Right hindlimb (tissue), 1 donor: ENCODE measurements at places on chromosomes 7 and 10.

DNA sequence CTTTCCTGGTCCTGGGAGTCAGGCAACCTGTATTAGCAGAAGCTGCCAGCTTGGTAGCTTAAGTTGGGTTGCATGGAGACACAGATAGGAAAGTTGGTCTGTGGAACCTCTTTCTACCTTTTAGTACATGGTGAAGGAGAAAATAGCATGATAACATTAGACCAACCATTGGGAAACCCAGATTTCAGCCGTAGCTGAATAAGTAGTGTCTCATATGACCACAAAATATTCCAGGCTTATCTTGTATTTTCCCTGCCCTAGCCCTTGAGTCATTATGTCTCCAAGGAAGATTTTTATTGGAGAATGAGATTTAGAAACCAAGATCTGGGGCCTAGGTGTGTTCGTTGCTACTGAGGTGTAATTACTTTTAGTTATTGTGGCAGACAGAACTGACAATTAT, 67.2 kb downstream of the CCSER2 start:
- DNase-seq: no peak

DNA sequence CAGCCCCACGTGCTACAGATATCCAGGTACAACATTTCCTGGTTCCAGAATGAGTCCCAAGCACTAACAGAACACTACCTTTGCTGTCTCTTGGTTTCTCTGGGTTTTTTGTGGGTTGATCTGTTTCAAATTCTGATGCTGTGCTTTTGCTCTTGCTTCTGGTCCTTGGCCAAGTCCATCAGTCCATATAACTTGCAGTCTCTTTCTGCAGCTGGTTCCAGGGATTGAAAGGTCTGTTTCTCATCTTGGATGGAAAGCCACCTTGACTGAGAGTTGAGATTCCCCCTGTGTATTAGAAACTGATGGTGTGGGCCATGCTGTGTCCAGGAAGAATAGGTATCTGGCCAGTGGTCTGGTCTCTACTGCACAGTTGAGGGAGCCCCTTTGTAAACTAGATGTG, 171.1 kb downstream of the JCAD start:
- no peak for DNase-seq

- DNase-seq: no peak
Measured at GRCh38 chr10:131961777-131962662, 19.7 kb downstream of the BNIP3 start.

GRCh38 chr10:44168478-44168877, 216.4 kb downstream of the CXCL12 start:
- no peak for DNase-seq

DNA sequence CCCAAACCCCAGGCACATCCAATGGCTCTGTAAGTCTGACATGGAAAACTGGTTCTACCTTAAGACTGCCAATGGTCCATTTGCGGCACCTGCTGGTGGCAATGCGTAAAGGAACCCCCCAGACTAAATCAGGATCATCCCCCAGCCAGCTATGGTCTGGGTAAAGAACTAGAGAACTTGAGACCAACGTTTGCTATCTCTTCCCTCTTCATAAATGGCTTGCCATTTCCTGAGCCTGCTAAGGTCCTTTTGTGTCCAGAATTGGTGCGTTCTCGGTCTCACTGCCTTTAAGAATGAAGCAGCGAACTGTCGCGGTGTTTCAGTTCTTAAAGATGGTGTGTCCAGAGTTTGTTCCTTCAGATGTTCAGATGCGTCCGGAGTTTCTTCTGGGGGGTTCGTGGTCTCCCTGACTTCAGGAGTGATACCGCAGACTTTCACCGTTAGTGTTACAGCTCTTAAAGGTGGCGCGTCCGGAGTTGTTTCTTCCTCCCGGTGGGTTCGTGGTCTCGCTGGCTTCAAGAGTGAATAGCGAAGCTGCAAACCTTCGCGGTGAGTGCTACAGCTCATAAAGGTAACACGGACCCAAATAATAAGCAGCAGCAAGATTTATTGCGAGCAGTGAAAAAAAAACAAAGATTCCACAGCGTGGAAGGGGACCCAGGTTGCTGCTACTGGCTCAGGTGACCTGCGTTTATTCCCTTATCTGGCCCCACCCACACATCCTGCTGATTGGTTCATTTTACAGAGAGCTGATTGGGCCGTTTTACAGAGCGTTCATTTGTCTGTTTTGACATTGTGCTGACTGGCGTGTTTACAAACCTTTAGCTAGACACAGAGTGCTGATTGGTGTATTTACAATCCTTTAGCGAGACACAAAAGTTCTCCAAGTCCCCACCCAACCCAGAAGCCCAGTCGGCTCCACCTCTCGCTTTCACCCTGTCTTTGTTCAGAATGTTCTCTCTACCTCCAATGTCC, 95.4 kb downstream of the ELMO1 start:
- no peak for DNase-seq

DNA sequence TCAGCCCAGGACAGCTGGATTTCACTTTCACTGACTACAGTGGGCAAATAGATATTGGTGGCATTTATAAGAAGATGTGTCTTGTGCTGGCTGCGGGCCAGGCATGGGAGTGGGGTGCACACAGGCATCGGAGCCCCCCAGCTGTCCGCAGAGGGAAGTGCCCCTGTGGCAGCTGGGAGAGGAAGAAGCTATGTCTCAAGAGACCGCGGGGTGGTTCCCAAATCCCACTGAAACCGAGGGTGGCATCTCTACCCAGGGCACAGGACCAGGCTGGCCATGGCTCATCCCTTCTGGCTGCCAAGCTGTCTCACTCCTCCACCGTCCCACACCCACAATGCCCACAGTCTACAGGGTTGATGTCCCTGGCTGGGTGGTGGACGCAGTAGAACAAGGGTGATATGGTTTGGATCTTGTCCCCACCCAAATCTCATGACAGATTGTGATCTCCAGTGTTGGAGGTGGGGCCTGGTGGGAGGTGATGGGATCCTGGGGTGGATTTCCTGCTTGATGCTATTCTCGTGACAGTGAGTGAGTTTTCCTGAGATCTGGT, 94.8 kb downstream of the TCERG1L start:
- DNase-seq: peak; percentile 7

DNA sequence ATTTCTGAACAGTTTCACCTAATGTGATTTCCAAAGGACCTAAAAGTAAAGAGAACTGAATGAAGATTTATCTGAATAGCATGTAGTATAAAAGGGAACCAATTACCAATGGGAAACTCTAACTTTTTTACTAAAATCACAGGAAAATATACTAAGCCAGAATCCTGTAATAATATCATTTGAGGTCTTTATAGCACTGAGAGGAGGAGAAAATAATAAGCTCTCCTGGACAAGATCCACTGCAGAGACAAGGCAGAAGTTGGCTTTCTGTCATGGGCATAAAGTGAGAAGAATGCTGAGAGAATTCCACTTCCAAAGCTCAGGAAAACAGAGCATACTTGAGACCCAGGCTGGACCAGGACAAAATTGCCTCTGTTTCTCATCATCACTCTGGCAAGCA, 1131.4 kb downstream of the SORCS1 start:
- no peak for DNase-seq

DNA sequence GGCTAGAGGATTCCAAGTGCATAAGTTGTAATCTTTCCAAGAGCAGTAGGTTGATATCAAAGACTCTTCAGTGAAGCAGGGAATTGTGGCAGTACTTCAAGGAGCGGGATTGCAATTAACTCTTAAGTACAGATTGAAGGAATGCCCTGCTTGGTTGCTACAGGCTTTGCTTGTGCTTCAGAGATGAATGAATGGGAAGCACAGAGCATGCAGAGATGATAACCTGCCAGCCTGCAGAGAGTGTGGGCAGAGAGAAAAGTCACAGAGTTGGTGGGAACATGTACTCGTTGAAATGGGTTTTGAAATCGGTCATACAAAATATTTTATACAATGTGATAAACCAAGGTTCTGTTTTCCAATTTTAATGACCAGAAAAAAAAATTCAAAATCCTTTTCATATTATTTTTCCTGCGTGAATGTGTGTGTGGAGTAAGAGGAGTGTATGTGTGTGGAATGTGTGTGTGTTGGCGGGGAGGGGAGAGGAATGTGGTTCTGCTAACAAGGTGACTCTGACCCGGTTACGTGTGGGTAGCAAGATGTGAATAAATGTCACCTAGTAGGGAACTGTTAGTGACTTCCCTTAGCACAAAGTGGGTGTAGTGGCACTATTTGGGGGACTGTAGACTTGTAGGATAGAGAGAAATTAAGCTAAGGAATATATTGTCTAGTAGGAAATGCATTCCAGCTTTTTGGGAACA, 697.8 kb downstream of the GATA3 start:
- no peak for DNase-seq

DNA sequence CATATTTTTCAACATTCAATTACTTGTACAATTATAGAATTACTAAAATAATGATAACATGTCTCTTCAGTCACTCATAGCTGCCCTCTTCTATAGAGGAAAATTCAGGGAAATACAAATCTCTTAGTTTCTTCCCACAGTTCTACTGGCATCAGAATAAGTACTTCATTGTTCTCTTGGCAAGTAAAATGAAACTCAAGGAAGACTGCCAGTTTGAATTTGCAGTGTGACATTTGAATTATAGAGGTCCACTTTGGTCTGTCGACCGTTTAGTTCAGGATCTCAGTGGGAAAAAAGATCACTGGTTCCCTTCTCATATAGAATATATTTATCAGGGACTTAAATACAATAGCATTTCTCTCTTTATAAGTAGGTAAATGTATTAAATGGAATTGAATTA, 114.5 kb downstream of the PON1 start:
- no peak for DNase-seq

- DNase-seq: no peak
Measured at GRCh38 chr10:101222683-101223273, 6.5 kb downstream of the LBX1 start.

GRCh38 chr10:26715137-26715487, 17.6 kb downstream of the PDSS1 start:
- DNase-seq: no peak

GRCh38 chr10:101380353-101381017, 26.5 kb downstream of the BTRC start:
- DNase-seq: no peak

- DNase-seq: peak; percentile 44
Measured at GRCh38 chr7:55109404-55110167, 90.8 kb downstream of the EGFR start.

DNA sequence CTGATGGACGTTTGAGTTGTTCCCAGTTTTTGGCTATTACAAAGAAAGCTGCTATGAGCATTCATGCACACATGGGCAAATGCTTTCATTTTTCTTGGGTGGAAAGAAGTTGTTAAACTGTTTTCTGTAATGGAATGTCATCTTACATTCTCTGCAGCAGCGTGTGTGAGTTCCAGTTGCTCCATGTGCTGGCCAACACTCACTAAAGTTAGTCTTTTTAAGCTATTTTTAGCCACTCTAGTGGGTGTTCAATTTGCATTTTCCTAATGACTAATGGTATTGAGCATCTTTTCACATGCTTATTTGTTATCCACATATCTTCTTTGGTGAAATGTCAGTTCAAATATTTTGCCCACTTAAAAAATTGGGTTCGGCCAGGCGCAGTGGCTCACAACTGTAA, 82.8 kb upstream of the COL13A1 start:
- no peak for DNase-seq

DNA sequence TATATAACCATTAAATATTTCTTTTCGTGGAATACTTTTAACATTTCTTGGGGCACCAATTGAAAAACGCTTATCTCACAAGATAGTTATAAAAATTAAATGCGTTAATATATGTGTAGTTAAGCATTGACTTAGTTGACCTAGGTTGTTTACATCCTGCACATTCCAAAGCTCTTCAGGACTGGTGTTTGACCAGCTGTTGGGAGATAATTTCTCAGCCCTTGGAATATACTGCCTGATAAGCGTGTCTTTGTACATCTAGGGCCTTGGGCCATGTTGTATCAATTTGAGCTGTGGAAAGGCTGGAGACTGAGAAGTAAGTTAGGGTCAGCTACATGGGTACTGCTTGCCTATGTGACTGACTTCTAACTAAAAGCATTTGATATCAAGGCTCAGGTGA, 90.0 kb upstream of the AOAH start:
- no peak for DNase-seq

DNA sequence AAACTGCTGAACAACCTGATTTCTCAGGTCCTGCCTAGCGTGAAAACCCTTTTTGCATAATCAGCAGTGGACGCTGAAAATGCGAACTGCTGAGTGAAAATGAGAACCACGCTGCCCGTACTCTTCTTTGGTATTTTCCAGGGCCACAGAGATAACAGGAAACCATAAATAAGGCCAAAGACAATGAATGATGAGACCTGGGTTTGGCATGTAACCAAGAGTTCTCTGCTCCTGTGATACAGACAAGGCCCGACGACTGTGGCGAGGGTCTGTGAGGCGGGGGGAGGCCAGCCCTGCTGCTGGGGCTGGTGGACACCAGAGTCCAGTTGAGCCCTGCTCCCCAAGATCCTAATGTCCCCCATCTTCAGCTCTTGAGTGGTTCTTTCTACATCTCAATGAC, 236.0 kb downstream of the WDR11 start:
- no peak for DNase-seq

- no peak for DNase-seq
Measured at GRCh38 chr7:85688712-85689111, 501.9 kb upstream of the SEMA3D start.

- no peak for DNase-seq
Measured at GRCh38 chr10:75375838-75376237, 25.7 kb downstream of the ZNF503 start.

DNA sequence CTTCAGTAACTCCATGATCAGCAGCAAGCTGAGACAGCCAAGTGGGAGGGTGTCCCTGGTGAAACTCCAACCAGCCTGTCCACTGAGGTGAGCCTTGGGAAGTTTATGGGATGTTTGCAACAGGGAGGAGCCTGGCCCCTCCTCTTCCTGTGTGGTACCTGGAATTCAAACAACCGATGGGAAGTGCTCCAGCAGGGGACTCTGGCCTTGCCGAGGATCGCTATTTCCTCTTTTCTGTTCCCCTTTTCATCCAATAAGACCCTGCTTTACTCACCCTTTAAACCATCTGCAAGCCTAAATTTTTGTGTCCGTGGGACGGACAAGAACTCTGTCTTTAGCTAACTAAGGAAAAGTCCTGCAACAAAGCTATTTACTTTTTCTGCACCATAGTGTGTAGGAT, 491.1 kb upstream of the ZMIZ1 start:
- peak; percentile 16 for DNase-seq

GRCh38 chr7:147023440-147023839, 906.8 kb downstream of the CNTNAP2 start:
- DNase-seq: no peak

- DNase-seq: no peak
Measured at GRCh38 chr7:91916051-91916440, 24.6 kb upstream of the AKAP9 start.

DNA sequence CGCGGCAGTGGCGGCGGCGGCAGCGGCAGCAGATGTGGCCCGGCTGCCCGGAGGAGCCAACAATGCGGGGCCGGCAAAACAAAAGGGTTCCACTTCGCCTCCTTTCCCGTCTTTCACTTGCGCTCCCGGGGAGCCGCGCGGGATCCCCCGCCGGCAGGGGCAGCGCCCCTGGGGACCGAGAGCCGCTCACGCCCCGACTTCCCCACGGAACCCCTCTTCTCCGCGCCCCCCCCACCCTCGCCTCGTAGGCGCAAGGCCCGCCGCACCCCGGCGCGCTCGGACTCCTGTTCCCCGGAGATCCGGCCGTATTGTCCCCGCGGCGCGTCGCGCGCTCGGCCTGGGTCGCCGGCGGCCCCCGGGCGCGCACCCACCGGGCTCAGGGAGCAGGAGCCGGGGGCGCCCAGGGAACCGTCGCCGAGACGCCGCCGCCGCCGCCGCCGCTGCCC, 854 bp downstream of the CTBP2 start:
- no peak for DNase-seq
